ENCODE measurements at places on chromosomes 4 and X. TPM values are rescaled to one million over a fixed set of nuclear protein-coding genes. Genes with fewer than 3 reads are reported as not detected.

- no peak for DNase-seq
Observed at GRCh38 chr4:156725257-156725656, 246.3 kb downstream of the PDGFC start.

The IQCM gene
- total RNA-seq: 0.52 TPM

DNA sequence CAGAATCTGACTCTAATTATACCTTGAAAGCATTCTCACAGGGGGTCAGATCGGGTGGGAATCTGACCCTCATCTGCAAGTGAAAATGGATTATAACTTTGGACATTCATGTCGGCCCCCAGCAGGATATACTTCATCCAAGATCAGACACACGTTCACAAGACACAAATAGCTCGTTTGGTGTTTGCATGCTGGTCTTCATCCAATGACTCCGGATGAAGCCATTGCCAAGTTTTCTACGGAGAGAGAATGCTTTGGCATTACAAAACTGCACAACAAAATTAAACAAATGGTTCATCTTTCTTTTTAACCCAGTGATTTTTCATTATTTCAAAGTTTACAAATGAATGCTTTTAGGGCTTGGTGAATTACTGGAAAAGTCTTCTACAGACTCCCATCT is 105.5 kb downstream of the MID1 start:
- DNase-seq: no peak

DNA sequence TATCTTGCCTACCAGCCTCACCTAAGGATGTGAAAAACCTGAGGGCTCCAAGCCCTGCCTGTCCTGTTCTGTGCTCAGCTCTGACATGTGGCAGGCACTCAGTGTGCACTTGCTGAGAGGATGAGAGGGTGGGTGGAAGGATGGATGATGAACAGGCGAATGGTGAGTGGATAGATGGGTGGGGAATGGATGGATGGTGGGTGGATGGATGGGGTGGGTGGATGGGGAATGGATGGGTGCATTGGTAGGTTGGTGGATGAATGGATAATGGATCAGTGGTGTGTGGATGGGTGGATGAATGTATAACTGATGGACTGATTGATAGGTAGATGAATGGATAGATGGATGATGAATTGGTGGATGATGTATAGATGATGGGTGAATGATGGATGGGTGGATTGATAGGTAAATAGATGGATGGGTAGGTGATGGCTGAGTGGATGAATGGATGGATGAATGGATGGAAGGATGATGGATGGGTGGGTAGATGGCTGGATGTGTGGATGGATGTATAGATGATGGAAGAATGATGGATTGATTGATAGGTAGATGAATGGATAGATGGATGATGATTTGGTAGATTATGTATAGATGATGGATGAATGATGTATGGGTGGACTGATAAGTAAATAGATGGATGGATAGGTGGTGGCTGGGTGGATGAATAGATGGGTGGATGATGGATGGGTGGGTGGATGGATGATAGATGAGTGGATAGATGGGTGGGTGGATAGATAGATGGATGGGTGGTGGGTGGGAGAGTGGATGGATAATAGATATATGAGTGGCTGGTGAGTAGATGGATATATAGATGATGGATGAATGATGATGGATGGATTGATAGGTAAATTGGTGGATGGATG is 69.3 kb upstream of the NKX1-1 start:
- no peak for DNase-seq

Data from NCI-H460 (cell line).